ENCODE measurements at places on chromosomes 13 and 19.

DNA sequence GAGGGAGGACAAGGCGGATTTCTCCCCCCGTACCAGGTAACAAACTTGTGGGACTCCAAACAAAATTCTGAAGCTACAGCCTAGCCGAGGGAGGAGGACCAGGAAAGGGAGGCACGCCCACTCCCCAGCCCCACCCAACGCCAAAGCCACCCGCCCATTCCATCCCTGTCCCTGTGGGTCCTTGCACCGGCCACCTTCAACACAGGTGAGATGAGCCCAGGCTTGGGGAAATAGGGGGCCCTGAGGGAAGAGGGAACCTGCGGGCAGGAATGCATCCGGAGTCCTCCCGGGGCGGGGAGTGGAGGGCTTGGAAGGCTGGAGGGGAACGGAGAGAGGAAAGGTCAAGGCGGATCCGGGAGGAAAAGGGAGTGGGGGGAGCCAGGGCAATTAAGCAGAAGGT, at the start of gene BEST2:
Gene BEST2 (plus strand): TSS at position 157 of the 400 bp plus-strand sequence. CDS start 802 bp downstream, outside the sequence.
- no peak for DNase-seq

GRCh38 chr13:109786457-109787134, at the start of gene IRS2:
Gene IRS2, minus strand, starts transcription at chr13:109786583. Its CDS starts 530 bp downstream, at chr13:109786053.
- DNase-seq = peak; percentile 47

- no peak for DNase-seq
Measured at GRCh38 chr19:7550169-7550770, 14.8 kb downstream of the PNPLA6 start.

GRCh38 chr13:85427416-85427815, 371.8 kb downstream of the SLITRK6 start:
- DNase-seq = no peak

GRCh38 chr19:5651361-5651760, 28.5 kb downstream of the SAFB start:
- no peak for DNase-seq

DNA sequence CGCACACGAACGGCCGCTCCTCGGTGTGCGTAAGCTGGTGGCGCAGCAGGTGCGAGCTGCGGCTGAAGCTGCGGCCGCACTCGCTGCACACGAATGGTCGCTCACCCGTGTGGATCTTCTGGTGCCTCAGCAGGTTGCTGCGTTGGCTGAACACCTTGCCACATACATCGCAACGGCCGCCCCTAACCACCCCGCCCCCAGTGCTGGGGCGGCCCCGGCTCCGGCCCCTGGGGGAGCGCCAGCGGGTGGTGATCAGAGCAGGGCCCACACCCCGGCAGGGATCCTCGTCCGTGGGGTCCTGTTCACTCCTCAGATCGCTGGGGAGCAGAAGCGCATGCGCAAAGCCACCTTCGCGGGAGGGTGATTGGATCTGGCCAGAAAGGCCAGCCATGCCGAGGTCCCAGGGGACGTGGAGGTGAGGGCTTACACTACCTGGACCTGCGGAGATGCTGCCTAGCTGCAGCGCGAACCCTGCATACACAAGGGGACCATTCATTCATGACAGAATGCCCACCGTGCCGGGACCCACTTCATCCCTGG, 4.7 kb upstream of the UBE2M start:
- DNase-seq = no peak
